ENCODE measurements at places on chromosomes 12 and 14. TPM values are rescaled to one million over a fixed set of nuclear protein-coding genes. Genes with fewer than 3 reads are reported as not detected.
A peak's percentile ranks its signal among the peaks of the same experiment; 100 is the strongest.

Gene AJUBA
- total RNA-seq, result 97.1 TPM

Gene CCDC38
- not detected for total RNA-seq

Gene LMNTD1
- not detected for total RNA-seq

DNA sequence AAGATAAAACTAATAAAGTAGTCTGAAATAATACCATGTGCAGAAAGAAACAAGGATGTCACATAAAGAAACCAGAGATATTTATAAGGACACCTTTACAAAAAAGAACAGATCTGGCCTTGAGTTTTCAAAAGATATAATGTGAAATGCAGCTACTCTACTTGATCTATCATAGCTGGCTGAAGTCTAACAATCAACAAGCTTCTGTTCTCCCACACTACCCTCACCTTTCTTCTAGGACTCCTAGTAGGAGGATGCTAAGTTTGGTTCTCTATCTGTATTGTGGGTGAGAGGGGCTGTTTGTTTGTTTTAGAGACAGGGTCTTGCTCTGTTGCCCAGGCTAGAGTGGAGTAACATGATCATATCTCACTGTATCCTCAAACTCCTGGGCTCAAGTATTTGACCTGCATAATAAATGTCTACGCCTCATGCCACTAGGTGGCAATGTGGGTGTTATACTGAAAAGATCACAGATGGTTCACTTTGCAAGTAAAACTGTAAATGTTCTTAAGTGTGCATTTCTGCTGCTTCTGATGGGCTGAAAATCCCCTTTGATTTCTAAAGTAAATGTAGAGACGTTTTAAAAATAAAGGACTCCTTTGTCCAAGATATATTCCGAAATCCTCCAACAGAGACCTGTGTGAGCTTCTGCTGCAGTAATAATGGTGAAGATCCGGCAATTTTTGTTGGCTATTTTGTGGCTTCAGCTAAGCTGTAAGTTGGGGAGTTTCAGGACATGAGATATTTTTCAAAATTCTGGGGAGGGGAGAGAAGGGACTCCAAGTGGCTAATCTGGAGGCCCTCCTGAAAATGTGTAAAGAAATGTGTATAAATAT is 269.3 kb downstream of the DAD1 start:
- DNase-seq, result peak; percentile 33

DNA sequence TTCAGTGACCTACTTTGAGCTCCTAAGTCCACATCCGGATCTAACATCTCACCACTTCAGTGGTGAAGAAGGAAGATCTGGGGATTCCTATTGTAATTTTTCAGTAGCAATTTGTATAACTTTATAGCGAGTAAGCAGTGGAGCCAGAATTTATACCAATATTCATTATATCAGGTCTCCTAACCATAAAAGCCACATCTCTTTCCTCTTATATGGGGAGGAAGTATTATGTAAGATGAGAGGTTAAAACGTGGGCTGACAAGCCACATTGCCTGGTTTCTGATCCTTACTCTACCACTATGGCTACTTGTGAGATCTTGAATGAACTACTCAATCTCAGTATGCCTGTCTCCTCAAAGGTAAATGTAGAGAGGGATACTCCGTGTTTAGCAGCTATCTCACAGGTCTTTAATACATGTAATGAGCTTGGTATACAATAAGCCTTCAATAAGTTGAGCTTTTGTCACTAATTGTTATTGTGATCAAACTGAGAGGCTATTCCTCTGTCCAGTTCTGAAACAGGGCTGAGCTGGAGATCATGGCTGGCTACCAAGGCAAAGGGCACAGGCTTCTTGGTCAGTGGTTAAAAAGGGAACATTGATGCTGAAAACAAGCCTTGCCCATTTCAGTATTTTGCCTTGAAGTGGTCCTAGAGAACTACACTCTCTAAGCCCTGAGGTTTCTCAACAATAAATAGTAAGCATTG is 3.3 kb upstream of the TMEM117 start:
- DNase-seq, result no peak
